MG63 (cell line): ENCODE measurements at places on chromosomes 2 and 18.

DNA sequence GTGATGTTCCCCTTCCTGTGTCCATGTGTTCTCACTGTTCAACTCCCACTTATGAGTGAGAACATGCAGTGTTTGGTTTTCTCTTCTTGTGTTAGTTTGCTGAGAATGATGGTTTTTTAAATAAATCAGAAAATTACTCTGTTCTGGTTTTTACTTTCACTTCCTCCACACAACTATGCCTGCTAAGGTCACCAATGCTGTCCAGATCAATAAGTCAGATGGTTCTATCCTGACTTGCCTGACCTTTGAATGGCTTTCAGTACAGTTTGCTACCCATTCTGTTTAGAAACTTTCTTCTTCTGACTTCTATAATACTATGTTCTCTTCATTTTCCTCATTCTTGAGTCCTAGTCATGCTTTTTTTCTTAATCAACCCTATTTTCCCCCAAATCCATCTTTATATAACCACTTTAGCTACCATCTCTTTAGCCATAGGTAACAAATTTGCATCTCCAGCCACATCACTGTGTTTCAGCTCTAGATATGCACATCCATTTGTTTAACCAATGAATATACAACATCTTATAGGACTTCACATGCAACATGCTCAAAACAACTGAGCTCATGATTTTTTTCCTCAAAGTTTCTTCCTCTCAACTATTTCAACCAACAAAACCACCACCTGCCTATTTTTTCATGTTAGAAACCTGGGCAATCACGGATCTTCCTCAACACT, 58.8 kb upstream of the SLC38A11 start:
- DNase-seq = no peak

- DNase-seq = no peak
These were observed at the start of gene LDLRAD4 for GRCh38 chr18:13218368-13218991. Gene LDLRAD4, plus strand, starts transcription at chr18:13218760.

DNA sequence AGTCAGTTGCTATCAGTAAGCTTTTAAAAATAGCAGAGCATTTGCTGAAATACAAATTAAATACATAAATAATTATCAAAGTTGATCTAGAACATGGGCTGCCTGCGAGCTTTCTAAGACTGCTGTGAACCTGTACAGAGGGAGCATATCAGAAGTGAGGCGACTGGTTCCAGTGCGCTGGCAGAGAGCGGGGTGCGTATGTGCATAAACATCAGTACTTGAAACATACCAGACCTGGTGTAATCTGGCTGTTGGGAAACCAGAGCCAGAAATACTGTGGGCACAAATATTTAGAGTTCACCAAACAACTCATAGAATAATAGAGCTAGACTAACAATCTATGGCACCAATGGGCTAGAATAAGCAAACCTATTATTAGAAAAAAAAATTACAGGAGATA, 27.3 kb downstream of the PDIA6 start:
- no peak for DNase-seq

- DNase-seq = no peak
These were observed 663.7 kb downstream of the METTL4 start for GRCh38 chr18:1907470-1908206.

DNA sequence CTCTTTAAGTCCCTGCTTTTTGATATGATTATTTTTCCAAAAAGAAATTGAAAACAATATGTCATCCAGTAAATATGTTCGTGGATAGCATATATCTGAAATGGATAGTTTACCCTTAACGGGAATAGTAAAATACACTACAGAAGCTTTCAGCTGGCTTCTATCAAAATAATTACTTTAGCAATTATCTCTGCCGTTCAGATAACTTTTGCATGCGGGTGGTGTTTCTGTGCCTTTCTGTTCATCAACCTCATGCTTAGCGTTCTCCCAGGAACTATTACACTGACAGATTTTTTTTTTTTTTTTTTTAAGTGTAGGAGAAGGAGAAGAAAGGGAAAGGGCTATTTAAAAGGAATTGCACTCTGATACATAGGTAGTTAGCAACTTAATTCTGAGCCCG, 53.6 kb downstream of the TSHZ1 start:
- no peak for DNase-seq

- DNase-seq = peak; percentile 65
These were observed 46.3 kb upstream of the CCDC150 start for GRCh38 chr2:196592911-196593881.

- DNase-seq = no peak
These were observed 200.5 kb upstream of the HDAC4 start for GRCh38 chr2:239601201-239601851.

DNA sequence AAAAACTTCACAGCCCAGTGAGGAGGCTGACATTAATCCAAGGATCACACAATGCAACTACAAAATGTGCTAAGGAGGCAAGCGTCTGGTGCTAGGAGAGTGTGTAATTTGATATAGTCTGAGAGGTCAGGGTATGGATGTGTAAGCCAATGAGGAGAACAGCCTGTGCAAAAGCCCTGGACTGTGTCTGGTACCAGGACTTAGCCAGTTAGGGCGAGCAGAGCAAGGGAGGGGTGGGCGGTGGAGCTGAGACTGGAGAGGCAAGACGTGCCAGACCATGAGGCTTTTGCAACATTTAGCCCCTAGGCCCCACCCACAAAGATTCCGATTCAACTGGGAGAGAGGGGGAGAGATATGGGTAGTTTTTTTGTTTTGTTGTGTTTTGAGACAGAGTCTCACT, 33.5 kb upstream of the SPRED2 start:
- DNase-seq = no peak

GRCh38 chr2:7265286-7265685, 348.1 kb downstream of the RNF144A start:
- no peak for DNase-seq

DNA sequence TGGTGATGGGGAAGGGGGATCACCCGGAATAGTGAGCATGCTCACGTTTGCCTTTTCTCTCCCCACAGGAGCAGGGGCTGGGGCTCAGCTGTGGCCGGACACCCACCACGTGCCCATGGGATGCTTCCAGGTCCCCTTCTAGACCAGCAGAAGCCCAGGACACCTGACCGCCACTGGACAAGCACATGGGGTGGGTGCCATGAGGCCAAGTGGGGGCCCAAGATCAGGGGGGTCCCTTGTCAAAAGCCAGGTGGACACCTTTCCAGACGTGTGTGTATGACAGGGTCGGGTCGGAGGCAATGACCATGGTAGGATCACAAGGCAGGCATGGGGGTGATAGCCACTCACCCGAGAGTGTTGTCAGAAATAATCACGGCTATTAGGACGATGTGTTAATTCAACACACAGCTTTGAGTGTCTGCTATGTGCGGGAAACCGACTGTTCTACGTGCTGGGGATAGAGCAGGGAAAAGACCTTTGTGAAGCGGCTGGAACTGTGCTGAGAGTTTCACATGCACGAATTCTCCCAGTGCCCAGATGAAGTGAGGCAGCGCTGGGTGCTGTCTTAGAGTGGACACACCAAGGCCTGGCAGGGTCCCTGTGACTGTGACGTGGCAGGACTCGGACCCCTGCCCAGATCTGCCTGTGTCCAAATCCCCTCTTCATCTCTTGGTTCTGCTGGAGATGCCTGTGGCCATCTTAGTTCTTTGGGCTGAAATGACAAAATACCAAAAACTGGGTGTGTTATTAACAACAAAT, 244.7 kb downstream of the NDUFA10 start:
- DNase-seq = no peak

- DNase-seq = no peak
These were observed 161.8 kb downstream of the SOCS6 start for GRCh38 chr18:70450426-70451253.

DNA sequence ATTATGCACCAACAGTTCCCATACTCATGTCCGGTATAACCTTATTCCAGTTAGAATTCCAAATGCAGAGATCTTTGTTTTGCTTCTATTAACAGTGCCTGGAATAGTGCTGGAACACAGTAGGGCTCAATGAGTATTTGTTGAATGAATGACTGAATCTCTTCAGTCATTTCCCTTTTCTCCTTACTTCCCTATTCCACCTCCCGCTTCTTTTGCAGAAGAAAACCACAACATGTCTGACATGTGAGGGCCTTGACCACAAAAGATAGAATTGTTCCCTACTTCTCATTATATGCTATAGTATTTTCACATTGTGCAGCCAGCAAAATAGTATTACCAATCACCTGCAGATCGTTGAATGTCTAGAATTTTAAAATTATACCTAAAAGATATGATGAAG, 19.5 kb upstream of the HNRNPLL start:
- no peak for DNase-seq

GRCh38 chr2:44730593-44730992, 210.9 kb upstream of the SIX3 start:
- DNase-seq = no peak

DNA sequence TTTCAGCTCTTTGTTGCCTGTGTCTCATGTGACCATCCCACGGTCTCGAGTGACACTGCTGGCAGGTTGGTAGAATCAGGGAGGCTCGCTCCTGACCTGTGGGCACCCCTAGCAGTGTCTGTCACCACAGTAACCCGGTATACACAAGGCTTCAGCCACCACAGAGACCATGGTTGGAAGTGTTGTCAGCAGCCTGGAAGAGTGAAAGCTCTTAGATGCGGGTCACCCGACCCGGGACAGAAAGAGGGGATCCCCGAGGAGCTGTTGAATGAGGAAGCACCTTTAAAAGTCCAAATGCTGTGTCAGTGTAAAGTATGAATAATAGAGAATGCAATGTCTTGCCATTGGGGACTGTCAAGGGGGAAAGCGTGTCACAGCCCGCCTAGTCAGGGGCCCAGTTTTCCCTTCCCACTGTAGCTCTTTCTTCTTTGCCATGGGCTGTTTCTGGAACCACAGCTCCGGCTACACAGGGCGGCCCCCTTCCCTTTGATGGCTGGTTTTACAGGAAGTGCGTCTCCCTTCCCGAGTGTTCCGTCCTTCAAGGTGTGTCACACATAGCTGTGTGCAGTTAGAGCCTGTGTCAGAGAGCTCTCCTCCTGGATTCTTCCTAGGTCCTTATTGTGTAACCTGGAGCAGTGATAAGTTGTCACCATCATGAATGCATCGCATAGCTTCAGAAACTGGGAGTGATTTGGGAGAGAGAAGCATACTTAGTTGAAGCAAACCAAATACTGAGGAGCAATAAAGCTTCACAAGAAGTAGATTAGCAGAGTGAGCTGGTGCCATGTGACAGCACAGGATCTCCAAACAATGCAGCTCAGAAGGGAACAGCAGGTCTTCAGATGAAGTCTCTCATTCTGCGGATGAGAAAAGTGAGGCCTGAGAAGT, 81.4 kb downstream of the MTCL1 start:
- no peak for DNase-seq

- peak; percentile 88 for DNase-seq
These were observed 3.0 kb downstream of the LBH start for GRCh38 chr2:30234180-30234971.

DNA sequence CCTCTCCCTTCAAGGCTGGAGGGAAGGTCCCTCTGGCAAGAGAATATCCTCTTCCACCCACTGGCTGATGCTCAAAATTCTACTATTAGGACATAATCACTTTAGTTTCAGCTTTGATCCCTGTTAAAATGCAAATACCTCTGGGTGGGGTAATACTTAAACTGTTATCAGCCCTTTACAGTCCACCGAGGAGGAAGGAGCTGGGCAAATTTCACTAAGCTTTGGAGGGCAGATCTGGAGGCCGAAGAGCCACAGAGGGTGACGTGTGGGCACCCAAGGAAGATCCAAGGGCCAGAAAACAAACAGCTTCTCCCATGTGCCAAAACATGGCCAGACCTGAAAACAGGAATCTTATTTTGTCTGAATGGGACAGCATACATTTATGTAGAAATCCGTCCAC, 74.6 kb upstream of the BCL11A start:
- no peak for DNase-seq

GRCh38 chr18:37547196-37547827, 18.3 kb downstream of the CELF4 start:
- DNase-seq = no peak

GRCh38 chr2:180494286-180494685, 486.1 kb upstream of the UBE2E3 start:
- DNase-seq = no peak

DNA sequence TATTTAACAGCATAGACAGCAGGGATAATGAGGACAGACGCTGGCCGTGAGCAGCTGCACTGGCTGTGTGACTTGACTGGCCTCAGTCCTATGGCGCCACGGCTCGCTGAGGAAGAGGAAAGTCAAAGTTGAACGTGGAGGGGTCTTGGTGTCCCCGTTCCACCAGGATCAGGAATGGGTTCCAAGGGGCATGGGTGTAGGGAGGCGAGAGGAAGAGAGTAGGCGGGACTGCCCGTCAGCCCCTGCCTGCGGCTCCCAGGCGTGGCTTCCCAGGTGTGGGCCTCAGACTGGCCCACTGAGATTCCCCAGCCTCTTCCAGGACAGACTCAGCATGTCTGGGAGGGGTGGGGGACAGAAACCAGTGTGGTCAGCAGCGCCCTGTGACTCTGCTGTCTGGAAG, 51.4 kb downstream of the POMC start:
- no peak for DNase-seq

- DNase-seq = no peak
These were observed 110.3 kb upstream of the RMP24 start for GRCh38 chr18:35862119-35862640.

- no peak for DNase-seq
These were observed 45.3 kb downstream of the SPATS2L start for GRCh38 chr2:200351815-200352214.

DNA sequence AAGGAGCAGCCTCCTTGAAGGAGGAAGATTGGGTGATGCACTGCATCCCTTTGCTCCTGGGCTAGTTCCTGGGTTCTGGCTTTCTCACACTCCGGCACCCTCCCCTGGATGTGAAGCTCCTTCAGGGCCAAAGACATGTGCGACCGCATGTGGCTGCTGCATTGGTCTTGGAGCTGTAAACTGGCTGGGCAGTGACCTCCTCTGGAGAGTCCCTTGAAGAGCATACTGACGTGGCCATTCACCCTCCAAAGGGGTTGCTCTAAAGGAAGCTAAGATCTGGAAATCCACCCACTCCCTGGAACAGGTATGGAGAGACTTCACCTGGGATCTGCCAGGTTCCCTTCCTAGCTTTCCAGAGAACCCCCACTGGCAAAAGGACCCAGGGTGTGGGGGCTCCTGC, 62.1 kb downstream of the TMEM17 start:
- DNase-seq = no peak

GRCh38 chr2:190216829-190217228, 102.8 kb downstream of the HIBCH start:
- peak; percentile 24 for DNase-seq

DNA sequence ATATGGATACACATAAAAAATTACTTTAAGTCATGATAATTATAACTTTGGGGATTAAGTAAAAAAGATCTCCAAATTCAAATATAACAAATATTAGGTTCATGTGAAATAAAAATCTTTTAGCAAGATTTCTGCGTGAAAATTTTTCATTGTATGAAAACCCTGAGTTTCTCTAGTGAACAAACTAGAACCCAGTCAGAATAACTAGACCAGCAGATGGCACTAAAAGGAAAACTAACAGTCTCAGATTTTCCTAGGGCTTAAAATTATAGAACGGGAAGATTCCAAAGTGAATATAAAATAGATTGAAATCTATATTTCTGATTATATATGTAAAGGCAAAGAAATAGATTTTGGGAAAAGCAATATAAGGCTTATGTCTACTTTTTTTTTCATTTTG, 43.3 kb downstream of the TMEM200C start:
- DNase-seq = no peak

- DNase-seq = no peak
These were observed 57.8 kb upstream of the CCDC141 start for GRCh38 chr2:179107737-179108136.

GRCh38 chr2:13578547-13578946, 861.8 kb downstream of the TRIB2 start:
- DNase-seq = no peak

- no peak for DNase-seq
These were observed 30.4 kb upstream of the TNS1 start for GRCh38 chr2:218033208-218033589.
